HCT116 (cell line): ENCODE measurements at places on chromosomes 4 and X.

DNA sequence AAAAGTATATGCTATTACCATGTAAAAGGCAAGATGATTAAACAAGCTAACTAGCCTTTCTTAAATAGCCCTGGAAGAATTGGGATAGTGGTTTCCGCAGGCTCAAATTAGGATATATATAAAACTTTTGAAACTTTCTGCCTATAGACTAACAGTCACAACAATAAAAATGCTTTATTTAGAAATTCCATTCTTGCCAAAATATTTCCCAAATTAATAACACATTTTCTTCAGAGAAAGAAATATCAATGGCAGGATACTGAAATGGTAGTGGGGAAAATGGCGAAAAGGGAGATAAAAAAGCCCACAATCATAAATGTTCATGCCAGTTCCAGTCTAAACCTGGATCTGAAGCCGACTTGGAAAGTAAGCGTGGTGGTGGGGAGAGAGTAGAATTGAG lies 56.0 kb downstream of the MAD2L1 start:
- no peak for DNase-seq

DNA sequence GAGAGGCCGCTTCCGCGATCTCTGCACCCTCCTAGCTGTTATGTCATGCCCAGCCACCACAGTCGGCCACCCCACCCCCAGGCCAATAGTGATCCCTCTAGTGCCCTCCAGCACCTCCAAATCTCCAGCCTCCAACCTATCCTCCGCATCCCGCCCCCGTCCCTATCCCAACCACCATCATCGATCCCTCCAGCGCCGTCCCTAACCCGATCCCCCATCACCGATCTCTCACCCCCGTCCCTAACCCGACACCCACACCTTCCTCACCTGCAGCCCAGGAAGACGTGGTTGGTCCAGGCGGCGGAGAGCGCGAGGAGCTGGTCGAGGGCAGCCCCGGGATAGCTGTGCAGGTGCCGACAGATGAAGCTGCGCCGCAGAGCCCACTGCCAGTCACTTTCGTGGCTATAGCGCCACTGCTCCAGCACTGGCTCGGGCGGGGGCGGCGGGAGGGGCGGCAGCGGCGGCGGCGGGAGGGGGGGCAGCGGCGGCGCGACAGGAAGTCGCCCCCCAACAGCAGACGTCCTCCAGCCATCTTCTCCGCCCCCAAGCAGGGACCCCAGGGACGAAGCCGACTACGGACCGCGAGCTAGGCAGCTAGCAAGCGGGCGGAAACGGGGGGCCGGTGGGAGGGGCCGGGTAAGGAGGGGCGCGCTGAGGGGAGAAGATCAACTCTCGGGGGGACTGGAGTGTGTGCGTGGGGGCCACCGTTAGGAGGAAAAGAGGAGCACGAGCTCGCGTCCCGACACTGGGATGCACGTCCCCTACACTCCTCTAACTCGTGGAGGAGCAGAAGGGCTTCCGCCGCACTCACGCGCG lies 552 bp downstream of the NKRF start:
- DNase-seq: no peak

- DNase-seq: no peak
These were observed at the start of gene DAPP1 for GRCh38 chr4:99816545-99817308. Gene DAPP1, plus strand, starts transcription at chr4:99816827. Its CDS starts 87 bp downstream, at chr4:99816914.

- no peak for DNase-seq
These were observed 169.2 kb downstream of the AFAP1 start for GRCh38 chr4:7770224-7771050.

DNA sequence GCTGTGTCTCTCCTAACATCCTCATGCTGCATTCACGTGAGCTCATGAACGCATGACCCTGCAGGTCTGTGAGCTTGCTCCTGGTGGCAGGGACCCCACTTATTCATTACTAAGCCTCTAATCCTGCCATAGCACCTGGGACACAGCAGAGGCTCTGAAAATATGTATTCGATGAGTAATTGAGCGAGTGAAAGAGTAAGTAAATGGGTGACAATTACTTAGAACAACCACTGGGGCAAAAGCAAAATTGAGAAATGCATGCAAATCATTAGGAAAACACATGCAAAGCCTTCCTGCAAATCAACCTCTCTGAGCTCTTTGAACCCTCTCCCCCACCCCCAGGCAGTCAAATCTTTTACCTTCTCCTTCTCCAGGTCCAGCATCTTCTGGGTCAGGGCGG lies 23.6 kb upstream of the C4orf50 start:
- no peak for DNase-seq

GRCh38 chr4:184885602-184886001 lies 59.8 kb upstream of the ACSL1 start:
- no peak for DNase-seq

- DNase-seq: no peak
These were observed 132.4 kb downstream of the MAGEC1 start for GRCh38 chrX:142036116-142036515.

- DNase-seq: no peak
These were observed 96.7 kb downstream of the NAF1 start for GRCh38 chr4:163070023-163070422.

GRCh38 chr4:1012034-1012739 lies 761 bp downstream of the FGFRL1 start:
- DNase-seq: no peak

DNA sequence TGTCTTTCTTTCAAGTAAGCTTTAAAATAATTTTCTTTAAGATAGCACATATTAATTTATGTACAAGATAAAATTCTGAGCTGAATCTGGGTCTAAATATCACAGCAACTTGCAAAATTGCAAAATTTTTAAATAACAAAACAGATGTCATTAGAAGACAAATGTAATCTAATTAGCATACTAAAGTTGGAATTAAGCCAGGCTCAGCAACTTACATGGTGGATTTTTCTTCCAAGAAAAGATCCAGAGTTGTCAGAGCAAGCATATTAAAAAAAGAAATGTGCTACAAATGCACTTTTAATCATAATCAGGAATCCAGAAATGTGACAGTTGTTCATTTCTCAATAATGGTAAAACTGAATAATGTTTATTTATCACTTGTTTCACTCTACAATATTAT lies 906.9 kb upstream of the INTU start:
- DNase-seq: no peak

GRCh38 chrX:8345473-8345872 lies 119.2 kb upstream of the VCX3B start:
- no peak for DNase-seq

GRCh38 chrX:13791559-13791958 lies 25.3 kb downstream of the GPM6B start:
- no peak for DNase-seq

DNA sequence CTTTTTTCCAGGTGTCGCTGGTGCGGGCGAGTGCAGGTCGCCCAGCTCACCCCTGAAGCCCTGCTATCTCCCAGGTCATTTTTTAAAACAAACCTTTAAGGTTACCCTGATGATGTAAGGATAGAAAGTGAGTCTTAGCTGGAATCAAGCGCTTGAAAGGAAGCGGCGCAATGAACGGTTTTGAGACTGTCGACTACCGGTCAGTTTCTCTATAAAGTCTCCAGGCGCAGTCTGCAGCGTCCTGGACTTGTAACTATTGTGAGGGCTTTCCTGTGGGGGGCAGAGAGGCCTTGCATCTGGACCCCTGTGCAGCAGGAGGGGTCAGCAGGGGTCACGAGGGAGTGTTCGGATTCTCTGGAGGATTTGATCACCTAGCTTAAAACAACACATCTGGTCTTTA lies 1.6 kb downstream of the KIT start:
- no peak for DNase-seq
